ENCODE measurements at places on chromosomes 16 and 17.

DNA sequence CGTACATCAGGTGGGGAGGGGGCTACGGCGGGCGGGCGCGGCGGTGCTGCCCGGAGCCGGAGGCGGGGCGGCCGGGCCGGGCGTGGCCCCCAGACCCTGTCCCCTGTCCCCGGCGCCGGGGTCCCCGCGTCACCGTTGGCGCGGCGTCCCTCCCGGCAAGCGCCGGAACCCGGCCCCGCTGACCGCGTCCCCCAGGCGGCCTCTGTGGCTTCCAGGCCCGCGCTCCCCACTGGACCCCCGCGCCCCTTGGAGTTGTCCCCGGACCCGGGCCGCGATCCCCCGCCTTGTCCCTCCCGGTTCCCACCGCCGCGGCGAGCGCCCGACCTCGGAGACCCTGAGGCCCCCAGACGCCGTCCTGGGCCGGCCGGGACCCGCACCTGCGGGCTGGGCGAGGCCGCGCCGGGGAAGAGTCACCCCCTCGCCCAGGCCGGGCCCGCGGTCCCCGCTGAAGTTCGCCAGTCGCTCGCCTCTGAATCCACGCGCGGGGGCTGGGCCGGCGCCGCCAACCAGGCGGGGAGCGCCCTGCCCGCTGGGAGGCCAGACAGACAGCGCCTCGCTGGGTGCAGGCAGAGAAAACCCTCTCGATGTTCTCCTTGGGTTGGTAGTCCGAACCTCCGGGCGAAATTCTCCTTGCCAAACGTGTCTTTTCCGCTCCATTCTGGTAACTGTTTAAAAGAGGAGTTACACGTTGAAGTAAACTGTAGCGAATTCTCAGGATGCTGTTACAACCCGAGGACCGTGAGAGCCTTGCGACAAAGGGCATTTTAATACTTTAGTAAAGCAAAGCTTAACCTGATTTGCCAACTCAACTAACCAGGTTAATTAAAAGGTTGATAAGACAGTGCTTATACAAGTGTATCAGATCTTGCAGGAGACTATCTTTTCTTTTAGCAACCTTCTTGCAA, 761 bp downstream of the GAN start:
- DNase-seq = peak; percentile 27

DNA sequence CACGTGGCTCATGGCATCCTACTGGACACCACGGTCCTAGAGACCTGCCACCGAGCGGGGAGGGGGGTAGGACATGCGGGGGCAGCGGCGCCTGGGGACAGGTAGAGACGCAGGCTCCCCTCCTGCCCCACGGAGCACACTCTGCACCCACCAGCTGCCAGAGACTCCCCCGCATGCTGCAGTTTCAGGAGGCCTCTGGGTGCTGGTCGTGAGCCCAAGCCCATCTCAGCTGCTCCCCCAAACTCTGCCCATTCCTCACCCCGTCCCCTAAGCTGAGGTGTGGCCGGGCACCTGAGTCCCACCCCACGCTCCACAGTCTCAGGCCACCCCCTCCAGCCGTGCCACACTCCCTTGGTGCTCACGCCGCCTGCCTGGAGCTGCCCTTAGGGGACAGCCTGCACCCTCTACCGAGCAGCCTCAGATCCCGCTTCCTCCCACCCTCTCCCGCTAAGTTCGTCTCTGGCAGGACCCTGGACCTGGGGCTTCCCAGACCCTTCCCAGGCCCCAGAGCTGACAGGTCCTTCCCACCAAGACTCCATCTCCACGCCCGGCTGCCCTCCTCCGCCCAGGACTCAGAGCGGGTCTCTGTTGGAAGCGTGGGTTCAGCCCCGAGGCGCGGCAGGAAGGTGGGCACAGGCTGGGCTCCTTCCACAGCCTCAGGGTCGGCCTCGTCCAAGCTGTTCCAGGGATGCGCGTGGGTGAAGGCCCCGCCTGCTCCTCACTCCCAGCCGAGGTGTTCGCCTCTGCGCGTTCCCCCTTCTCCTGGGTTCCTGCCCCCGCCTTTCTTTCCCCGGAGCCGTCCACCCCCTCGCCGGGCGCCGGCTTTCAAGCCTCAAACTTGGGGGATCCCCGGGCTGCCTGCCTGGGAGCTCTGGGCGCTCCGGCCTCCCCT, 1.3 kb downstream of the RAB40B start:
- no peak for DNase-seq

- no peak for DNase-seq
These were observed 7.8 kb upstream of the EFTUD2 start for GRCh38 chr17:44906763-44907728.

DNA sequence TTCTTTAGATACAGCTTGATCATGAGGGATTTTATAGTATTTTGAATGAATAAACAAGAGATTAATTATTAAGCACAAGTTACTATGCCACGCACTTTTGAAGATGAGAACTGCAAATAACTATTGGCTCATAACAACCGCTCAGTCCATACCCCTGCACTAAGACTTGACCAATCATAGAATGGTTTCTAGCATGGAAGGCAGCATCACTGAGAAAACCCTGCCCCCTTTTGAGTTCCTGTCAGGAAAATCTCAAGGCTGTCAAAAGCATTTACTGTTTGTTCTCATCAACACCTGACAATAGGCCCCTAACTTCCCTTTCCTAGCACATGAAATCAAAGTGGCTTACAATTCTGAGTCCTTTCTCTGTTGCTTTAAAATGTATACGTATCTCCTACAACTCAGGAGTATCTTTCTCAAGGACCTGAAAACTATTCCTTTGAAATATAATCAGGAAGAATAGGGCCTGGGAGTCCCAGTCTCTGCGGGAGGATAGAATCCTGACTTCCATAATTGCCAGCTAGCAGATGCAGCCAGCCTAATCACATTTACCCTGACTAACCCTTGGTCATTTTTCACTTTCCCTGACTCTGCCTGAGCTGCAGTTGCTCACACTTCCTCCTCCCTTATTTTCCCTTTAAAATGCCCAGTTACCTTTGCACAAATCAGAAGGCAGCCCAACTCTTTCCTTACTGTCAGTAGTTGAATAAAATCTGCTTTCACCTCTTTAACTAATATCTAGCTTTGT, 9.1 kb upstream of the MMD start:
- no peak for DNase-seq

DNA sequence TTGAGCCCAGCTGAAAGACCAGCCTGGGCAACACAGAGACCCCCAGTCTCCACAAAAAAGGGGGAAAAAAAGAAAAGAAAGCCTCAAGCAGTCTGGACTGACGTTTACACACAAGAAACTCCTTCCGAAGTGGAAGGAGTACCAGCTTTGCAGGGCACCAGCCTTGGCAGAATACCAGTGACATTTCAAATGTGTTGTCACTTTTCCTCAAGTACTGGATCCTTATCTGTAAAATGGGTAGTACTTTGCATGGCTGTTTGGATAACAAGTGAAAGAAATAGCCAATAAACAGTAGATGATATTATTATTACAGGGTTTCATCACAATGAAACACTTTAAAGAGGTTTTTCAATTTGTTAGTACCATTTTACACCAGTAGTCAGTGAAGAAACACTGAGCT, 14.2 kb downstream of the YWHAE start:
- DNase-seq = no peak

GRCh38 chr17:10631048-10631700, 25.9 kb downstream of the MYH3 start:
- peak; percentile 22 for DNase-seq

DNA sequence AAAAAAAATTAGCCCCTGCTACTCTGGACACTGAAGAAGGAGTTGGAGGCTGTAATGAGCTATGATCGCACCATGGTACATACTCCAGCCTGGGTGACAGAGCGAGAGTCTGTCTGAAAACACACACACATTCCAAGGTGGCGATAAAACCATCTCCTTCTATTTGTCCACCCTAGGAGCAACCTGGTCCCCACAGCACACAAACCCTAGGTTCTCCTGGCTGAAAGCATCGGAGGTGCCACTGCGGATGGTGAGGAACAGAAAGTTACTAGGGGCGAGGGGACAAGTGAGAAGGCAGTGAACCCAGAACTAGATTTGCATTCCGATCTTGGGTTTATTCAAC, 1.4 kb upstream of the ECI1 start:
- no peak for DNase-seq

- DNase-seq = peak; percentile 68
These were observed 709 bp upstream of the CD300LG start for GRCh38 chr17:43846221-43846712.

GRCh38 chr17:33564146-33564545, 271.1 kb upstream of the ASIC2 start:
- no peak for DNase-seq

Data from CD4-positive, alpha-beta T cell treated with Interleukin-15 for 4 hours (primary cell).